Lower lobe of right lung (tissue), 2 donors: ENCODE measurements at places on chromosomes 11 and 22.
A peak's percentile ranks its signal among the peaks of the same experiment; 100 is the strongest.

DNA sequence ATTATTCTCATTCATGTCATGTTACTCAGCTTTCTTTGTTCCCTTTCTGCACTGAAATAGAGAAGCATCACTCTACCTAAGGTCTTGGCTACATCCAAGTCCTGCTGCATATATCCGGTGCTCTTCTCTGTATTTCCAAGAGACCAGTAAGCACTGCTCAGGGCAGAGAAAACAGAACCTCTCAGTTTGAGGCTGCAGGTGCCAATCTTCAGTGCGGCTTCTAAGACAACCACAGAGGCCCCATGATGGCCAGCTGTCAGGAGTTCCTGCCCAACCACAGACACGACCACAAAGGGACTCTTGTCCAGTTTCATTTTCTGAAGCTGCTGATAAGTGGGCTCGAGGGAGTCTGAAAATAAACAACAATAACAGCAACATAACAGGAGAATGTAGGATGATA lies 378.4 kb upstream of the PITPNB start:
- no peak for DNase-seq

DNA sequence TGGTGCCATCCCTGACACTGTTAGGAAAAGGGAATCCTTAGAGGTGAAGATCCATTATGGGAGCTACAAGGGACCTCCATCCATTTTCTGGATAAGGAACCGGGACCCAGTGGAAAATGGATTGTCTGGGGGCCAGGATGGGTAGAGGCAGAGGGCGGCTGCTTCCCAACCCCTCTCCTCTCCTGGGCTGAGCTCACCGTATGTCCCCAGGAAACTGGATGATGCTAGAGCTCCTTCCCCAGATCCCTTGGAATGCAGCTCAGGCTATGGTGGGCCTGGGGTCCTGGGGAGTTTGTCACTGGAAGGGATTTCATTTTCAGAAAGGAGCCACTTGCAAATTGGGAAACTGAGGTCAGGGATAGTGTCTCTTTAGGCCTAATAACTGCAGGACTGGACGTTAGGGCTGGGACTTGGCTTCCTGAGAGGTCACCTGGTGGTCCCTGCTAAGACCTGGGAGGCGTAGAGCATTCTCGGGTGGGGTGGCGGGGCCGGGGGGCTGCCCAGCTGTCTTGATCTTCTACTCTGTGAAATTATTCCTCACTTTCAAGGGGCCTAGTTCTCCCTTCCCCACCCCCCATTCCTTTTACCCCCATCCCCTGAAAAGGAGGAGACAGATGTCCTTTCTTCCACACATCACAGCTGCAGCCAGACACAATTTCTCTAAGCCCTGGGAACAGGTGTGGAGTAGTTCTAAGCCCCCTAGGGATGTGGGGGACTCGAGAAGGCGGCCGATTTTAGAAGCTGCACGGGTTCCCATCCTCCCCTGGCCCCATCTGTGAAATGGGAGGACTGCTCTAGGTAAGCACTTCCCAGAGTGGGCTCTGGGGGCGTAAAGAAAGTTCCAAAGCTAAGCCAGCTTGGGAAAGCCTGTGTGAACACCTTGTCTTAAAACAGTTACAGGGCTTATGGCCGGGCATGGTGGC lies 99.8 kb downstream of the PKNOX2 start:
- no peak for DNase-seq

- DNase-seq = no peak
These were observed 42.3 kb upstream of the DKK3 start for GRCh38 chr11:12050470-12051286.

- peak; percentile 85 for DNase-seq
These were observed at the start of gene SCYL1 for GRCh38 chr11:65524741-65525545. SCYL1 (plus strand) TSS chr11:65525083; CDS start chr11:65525154, 71 bp downstream.

DNA sequence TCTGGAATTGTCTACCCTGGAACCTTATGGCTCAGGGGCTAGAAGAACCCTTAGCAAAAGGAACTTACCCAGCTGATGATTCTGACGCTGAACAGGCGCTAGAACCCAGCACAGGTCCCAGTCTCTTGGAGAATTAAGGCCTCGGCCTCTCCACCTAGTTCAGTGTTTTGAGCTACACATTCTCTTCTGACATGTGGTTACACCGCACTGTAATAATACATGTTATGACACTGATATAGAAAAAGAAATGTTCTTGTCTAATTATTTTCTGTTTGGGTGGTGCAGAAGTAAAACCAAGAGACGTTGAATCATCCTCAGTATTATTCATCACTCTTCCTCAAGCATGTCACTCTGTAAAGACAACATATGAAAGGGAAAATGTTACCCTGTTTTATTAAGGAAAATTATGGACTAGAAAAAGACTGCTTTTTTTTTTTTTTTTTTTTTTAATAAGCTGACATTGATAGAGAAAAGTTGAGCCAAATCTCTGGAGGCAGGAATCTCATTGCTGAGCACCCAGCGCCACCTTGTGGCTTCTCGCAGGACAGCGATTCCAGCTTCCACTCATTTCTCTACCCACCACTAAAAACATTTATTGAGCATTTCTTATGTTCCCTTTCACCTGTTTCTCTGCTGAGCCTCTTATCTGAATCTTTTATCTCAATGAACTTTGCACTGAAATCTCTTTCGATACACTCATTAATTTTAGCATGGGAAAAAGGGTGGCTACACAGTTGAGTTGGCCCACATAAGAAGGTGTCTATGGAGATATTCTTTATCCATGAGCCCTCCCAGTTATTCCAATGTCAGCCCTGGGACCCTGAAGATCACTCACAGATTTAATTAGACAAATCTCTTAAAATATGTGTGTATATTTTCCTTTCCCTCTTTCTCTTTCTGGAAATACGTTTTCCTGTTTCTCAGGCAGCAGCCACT lies 12.6 kb upstream of the APLNR start:
- peak; percentile 68 for DNase-seq

DNA sequence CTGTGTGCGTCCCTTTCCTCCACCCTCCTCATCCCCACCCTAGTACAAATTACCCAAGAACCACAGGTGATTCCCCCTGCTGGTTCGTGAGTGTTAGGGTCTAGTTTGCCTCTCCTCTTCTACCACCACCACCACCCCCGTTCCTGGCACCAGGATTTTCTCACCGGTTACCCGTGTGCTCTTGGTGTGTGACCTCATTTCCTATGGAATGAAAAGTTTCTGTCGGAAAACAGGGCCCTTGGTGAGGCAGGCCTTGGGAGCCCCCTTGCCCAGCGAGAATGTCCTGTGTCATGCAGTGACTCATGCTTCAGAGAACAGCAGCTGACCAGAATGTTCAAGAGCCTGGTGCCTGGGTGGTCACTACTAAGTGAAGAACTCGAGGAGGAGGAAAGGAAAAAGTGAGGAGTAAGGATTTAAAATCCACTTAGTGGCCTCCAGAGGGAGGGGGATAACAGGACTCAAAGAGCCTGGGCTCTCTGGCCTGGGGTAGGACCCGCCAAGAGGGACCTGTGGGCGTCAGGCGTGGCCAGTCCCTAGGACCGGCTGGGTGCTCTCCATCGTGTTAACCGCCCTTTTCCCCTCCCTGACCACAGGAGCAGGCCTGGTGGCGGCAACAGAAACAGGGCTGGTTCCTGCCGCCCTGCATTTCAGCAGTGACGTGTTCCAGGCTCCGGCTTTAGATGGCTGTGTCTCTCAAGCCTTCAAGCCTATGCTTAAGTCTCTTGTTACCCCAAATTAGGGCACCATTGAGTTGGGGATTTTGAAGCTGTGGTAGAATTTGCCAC lies 30.2 kb downstream of the C22orf31 start:
- DNase-seq = peak; percentile 63

GRCh38 chr11:31045335-31045734 lies 324.2 kb downstream of the DCDC1 start:
- no peak for DNase-seq

DNA sequence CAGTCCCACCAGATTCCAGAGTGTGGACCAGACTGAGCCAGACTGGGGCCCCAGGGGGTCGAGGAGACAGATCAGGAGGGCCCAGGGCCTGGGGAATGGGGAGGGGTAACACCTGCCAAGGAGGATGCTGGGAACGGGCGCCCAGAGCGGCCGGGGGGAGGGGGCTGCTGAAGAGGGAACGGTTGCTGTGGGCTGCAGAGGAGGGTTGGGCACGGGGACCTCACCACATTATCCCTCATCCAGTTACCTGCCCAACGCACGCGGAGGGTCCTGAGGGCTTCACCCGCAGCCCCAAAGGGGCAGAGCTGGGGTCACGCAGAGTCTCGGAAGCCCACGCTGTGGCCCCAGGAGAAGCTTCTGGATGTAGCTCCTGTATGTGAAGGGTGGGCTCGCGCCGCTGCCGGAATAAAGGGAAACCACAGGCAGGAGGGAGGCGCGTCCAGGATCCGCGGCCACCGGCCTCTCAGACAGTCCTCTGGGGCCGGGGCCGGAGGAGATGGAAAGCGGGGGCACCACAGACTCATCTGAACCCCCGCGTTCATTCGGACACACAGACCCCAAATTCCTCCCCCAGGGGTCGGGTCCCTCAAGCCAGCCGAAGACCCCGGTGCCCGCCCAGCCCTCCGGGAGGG lies 866 bp upstream of the SELENOO start:
- DNase-seq = no peak

DNA sequence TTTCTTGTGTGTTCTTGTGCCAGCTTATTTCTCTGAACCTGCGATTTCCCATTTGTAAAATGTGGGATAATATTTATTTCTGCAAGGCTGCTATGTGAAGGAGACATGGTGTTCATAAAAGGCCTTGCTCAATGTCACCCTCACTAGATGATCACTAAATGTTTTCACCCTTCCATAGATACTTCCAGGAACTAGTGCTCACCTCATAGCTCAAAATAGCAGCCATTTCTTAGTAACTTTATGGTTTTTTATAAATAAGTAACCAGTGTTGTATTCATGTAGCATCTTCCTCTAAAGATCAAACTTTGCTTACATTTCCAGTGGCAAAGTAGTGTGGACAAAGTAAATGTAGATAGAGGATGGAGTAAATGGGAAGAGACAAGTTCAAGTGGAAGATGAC lies 23.8 kb downstream of the SYTL2 start:
- no peak for DNase-seq

GRCh38 chr11:86931548-86932258 lies 23.5 kb downstream of the FZD4 start:
- no peak for DNase-seq

GRCh38 chr11:64770120-64770519 lies 8.2 kb downstream of the SF1 start:
- no peak for DNase-seq

DNA sequence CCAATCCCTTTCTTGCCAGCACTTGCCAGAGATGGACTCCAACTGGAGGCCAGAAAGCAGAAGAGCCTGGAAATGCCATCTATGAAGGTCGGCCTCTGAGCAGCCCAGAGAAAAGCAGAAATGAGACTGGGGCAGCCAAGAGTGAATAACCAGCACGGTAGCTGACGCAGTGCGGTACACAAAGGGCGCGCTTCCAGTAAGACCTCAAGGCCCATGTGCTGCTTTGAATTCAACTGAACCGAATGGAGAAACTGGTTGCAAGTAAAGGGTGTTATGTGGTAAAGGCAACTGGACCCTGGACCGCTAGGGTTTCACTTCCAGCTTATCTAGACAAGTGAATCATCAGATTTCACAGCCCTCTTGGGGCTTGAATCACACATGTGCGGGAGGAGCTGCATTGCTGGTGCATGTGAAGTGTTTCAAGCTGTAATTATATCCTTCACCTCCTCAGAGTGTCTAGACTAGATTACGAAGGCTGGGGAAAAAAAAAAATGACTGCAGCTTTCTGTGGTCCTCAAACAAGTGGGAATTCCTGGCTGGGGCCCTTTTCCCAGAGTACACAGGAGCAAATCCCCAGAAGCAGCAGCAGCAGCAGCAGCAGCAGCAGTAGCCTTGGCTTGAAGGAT lies 128.9 kb downstream of the CCDC34 start:
- no peak for DNase-seq

DNA sequence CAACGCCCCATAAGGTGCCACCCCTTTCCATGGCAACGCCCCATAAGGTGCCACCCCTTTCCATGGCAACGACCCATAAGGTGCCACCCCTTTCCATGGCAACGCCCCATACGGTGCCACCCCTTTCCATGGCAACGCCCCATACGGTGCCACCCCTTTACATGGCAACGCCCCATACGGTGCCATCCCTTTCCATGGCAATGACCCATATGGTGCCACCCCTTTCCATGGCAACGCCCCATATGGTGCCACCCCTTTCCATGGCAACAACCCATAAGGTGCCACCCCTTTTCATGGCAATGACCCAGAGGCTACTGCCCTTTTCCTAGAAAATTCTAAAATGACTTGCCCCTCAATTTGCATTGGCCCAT lies 72.1 kb downstream of the BRD1 start:
- no peak for DNase-seq

DNA sequence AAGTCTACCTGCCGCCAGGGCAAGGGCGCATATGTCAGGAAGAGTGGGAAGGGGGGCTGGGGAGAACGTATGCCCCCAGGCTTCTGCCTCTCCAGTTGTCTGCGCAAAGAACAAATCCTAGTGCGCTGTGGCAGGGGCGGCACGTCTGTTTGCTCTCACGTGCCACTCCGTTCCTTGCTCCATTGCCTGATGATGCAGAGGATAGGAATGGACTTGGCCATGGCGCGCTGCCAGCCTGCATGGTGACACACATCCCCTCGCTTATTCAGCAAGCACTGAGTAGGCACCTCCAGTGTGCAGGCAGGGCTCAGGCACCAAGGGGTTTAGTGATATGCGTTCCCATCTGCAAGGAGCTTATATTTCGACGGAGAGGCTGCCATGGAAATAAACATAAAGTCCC lies 45.4 kb upstream of the SLC22A12 start:
- DNase-seq = peak; percentile 39

- DNase-seq = peak; percentile 84
These were observed 6.4 kb downstream of the LTBP3 start for GRCh38 chr11:65551572-65552387.

- no peak for DNase-seq
These were observed 40.3 kb downstream of the IRAG1 start for GRCh38 chr11:10653261-10653660.

DNA sequence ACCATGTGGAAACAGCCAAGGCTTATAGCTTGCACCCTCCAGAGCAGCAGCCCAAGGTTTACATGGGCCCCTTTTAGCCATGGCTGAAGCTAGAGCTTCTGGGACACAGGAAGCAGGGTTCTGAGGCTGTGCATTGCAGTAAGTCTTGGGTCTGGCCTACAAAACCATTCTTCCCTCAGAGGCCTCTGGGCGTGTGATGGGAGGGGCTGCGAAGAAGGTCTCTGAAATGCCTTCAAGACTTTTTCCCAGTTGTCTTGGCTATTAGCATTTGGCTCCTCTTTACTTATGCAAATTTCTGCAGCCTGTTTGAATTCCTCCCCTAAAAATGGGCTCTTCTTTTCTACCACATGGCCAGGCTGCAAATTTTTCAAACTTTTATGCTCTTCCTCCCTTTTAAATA lies 109.5 kb downstream of the BBOX1 start:
- no peak for DNase-seq

- no peak for DNase-seq
These were observed 1513.0 kb downstream of the TBC1D22A start for GRCh38 chr22:48275412-48275811.

DNA sequence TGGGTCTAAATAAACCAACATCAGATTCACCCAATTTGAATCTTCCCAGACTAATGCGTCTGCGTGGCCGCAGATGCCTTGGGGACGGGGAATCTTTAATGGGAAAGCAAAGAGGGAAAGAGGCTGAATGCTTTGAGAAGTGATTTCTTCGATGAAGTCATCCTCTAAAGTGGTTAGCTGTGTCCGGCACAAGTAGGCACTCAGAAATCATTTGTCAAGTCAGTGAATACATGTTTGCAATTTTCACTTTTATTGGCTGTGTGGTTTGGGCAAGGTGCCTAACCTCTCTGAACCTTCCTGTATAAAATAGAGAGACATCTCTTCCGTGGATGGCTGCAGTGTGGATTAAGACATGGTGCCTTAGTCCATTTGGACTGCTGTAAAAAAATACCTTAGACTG lies 19.7 kb upstream of the IFT27 start:
- DNase-seq = no peak
